ENCODE measurements at places on chromosomes 16 and 17.

- no peak for DNase-seq
Observed at GRCh38 chr16:15765116-15765515, 91.7 kb downstream of the MYH11 start.

- peak; percentile 85 for DNase-seq
Observed at GRCh38 chr17:19996086-19996485, 13.1 kb upstream of the SPECC1 start.

- no peak for DNase-seq
Observed at GRCh38 chr16:12168074-12169000, 191.8 kb downstream of the SNX29 start.

DNA sequence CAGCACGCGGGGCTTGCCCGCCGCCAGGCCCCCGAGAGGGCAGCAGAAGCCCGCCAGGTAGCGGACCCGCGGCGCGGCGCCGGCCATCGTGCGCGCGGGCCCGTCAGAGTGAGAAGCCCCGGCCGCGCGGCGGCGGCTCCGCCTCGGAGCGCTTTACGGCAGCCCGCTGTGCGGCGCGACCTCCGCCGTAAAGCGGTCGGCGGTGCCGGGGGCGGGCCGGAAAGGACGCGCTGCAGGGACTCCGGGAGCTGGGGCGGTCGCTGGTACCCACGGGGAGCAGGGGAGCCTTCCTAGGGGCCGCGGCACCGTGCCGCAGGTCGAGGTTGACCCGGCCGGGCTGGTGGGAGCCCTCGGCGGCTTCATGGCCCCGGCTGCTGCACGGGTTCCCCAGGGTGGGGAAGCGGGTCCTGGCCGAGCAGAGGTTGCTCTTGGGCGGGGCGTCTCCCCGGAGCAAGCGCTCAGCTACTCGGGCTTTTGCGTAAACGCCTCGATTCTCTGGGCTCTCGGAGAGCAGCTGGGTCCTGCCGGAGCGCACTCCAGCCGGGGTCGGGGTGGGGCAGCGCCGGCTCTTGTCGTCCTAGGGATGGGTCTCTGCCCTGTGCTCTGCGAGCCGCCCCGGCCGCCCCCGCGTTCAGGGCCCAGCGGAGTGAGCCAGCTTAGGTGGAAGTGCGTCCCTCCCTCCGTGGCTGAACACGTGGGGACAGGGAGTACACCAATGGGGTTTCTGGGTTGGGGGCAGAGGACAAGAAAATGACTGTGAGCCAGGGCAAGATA lies at the start of gene FAAP100:
Gene FAAP100, minus strand, starts transcription at position 110 of the 774 bp plus-strand sequence. Its CDS starts 23 bp downstream, at position 87.
- no peak for DNase-seq

- no peak for DNase-seq
Observed at GRCh38 chr17:66474806-66475497, 172.5 kb downstream of the PRKCA start.

DNA sequence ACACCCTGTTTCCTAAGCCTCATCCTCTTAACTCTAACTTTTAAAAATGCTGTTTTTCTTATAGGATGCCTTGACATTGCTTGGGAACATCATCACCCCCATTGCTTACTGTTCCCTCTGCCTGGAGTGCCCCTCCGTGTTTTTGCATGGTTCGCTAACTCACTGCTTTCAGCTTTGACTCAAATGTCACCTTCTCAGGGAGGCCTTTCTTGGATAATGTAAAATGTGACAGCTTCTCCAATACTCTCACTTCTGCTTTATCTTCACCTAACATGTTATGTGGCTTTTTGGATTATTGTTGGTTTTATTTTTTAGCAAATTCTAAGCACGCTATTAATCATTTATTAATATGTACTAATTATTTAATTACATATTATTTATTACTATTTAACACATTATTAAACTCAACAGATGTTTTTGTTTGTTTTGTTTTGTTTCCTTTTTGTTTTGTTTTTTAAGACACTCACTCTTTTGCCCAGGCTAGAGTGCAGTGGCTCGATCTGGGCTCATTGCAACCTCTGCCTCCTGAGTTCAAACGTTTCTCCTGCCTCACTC lies 3.8 kb downstream of the CRYM start:
- DNase-seq: no peak

DNA sequence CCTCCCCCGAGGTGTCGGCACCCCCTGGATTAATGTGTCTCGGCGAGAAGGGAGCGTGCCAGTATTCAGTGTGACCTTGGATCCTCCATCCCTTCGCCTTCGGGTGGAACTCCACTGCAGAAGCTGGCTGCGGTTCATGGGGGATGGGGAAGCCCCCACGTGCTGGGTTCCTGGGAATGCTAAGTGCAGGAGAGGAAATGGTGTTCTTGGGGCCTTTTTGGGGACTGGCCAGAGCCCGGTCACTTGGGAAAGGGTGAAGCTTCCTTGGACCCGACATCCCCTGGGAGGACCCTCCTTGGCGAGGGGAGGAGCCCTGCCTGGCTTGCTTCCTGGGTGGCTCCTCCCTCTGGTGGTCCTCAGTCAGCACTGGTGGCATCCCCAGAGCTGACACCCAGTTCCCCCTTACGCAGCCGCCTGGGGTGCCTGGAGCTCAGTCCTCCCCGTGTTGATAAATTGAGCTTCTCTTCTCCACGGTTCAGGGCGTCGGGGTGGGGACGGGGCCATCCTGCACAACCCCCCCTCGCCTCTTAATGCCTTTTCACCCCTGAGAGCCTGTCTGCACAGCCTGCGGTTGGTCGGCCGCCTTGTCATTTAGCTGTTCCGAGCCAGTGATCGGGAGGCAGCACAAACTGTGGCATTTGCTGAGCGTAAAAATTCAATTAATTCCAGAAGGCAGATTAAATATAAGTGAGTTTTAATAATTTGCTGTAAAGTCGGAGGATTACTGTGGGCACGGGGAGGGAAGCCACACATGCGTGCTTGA lies 30.7 kb upstream of the GSE1 start:
- DNase-seq: no peak

- DNase-seq: no peak
Observed at GRCh38 chr17:33200587-33200986, 92.5 kb downstream of the ASIC2 start.

- DNase-seq: no peak
Observed at GRCh38 chr17:78534492-78535272, 42.5 kb downstream of the DNAH17 start.

GRCh38 chr16:53775106-53775820 lies 71.3 kb downstream of the FTO start:
- no peak for DNase-seq

DNA sequence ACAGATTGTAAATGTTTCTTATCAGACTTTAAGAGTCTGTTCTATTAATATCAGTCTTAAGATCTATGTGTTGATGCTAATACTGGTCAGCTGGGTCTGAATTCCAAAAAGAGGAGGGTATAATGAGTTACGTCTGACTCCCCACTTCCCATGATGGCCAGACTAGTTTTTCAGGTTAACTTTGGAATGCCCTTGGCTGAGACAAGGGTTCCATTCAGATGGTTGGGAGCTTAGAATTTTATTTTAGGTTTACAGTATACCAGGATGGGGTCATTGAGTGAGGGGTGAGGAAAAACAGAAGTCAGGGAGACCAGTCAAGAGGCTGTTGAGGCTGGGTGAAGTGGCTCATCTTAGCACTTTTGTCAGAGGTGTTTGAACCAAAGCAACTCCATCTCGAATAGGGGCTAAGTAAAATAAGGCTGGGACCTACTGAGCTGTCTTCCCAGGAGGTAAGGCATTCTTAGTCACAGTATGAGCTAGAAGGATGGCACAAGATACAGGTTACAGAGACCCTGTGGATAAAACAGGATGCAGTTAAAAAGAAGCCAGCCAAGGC lies 2.9 kb upstream of the TMEM231 start:
- no peak for DNase-seq

DNA sequence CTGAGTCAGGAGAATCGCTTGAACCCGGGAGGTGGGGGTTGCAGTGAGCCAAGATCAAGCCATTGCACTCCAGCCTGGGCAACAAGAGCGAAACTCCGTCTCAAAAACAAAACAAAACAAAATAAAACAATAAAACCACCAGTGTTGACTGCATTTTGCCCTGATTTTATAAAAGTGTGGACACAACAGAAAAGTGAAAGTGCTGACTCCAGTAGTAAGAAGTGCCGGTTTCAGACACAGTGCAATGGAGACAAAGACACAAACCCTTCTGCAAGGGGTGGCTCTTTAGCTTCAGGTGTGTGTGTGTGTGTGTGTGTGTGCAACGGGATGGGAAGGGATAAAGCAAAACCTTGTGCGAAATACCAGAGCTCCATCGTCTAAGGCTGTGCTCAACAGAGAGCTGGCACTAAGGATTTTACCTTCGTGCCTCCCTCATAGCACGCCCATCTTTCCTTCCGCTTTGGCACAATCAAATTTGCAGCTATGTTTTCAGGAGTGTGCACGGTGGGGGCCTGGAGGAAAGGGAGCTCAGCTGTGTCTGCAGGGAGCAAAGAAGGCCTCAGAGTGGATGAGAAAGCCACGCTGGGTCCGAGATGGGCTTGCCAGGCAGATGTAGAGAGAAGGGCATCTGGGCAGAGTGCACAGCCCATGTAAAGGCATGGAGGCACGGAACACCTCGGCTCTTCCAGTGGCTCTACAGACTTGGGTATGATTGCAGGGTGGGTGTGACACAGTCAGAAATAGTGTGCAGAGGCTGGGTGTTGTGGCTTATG lies 15.5 kb downstream of the MXRA7 start:
- no peak for DNase-seq

DNA sequence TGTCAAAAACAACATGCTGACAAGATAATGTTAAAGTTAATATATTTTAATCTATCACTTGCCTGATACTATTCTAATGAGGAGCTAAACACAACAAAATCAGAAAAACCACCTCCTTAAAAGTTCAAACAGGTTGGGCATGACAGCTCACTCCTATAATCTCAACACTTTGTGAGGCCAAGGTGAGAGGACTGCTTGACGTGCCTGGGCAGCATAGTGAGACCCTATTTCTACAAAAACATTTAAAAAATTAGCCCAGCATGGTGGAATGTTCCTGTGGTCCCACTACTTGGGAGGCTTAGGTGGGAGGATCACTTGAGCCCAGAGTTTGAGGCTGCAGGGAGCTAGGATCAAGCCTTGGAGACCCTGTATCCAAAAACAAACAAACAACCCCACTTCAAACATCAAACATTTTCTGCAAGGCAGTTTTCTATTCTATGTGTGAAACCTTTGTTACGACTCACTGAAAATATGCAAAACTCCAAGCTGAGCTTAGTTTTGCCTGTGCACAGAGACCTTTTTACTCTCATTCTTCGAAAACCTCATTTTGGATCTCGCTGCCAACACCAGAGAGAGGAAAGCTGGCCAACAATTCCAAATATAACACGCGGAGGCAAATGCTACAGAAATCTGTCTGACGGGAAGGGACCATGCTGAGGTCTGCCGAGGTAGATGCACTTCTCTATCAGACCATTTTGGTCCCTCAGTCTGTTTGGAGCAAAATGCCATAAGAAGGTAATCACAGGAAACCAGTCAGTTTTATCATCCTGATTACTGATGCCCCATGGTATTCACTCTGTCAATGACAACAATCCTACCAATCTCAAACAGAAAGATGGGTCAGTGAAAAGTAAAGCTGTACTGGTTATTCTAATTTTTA lies 6.2 kb downstream of the PHF12 start:
- DNase-seq: no peak

DNA sequence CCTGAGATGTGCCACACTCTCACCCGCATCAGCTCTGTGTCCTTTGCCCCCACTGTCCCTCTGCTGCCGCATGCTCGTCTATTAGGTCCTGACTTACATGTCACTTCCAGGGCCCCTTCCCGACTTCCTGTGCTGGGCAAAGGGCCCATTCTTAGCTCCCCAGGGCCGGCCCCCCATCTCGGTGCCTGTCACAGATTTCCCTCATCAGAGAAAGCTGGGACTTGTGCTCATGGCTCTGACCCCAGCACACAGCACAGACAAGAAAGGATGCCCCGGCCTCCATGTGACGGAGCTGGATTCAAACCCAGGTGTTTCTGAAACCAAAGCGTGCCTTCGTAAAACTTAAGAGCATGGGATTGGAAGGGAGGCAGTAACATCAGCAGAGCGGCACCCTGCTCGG lies 5.9 kb upstream of the MAPK7 start:
- DNase-seq: no peak

DNA sequence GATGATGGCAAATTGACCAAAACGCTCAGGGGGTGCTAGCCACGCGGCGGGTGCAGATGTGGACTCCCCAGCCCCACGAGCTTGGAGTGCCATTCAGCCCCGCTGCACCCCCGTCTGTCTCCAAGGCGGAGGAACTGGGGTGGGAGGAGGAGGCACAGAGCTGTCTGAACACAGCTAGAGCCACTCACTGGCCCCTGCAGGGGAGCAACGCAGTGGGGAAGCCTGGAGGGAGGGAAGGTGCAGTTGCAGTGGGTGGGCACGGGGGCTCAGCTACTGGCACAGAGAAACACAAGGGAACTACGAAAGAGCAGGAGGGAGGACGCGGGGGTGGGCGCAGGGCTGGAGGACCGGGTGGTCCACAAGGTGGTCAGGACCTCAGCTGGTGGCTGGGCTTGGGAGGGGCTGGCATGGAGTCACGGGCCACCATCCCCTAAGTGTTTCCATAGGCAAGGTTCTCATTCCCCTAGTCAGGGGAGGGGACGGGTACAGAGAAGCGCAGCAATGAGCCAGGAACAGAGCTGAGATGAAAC lies 46.3 kb upstream of the CDR2 start:
- no peak for DNase-seq

DNA sequence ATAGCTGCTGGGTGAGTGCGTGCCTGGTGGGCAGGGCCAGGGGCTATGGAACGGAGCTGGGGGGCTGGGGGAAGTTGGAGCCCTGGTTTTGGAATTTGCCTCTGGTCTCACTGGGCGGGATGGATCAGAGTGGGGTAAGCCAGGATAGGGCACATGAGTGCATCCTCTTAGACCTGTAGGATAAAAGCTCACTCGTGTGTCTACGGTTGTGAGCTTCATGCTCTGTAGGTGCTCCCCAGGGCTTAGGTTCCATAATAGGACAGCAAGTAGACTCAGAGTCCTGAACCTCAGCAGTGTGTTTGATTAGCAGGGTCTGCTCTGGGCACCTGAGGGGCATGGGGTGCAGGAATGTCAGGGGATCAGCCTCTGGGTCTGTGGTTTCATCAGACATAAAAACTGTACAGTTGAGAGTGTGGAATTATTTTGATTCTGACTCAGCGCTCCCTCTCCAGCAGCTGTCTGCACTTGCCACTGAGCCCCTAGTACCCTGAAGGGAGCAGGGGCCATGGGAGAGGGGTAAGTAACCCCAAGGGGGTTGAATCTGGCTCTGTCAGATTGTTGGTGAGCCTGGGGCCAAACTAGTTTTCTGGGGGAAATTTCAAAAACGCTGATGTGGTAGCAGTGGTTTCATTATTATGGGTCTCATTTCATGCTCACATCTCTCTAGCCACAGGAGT lies 84.2 kb upstream of the LGALS9 start:
- no peak for DNase-seq

Data from NCI-H524 treated with DMSO at 0.1 percent for 48 hours (cell line).